ENCODE measurements at places on chromosomes 13 and 19.

- DNase-seq = no peak
These were observed 800 bp downstream of the ELL start for GRCh38 chr19:18520848-18521691.

DNA sequence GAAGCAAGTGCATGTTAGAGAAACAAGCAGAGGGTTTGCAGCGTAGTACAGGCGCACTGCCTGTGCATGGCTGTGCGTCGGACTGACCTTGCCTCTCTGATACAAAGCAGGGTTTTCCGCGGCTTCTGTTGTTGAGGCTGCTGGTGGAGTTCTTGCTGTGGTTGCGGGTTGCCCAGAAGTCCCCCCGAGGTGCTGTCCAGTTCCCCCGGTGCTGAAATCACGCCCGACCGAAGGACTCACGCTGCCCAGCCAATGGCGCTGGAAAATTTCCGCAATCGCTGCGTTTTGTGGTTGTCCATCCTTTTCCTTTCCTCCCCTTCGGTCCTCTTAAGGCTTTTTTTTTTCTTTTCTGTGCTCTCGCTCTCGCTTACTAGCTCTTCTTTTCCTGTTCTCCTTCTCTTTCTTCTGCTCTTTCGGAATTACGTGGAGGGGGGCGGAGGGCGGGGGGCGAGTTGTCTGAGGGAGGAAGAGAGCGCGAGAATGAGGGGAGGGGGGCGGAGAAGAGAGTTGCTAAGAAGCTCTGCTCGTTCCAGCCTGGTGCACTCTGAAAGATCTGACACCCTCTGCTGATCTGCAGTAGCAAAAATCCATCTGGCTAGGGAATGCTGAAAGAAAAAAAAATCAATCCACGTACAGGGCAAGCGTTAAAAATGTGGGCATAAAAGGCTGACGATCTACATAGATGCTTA is at the start of gene SLITRK1:
Gene SLITRK1, minus strand, starts transcription at position 558 of the 689 bp plus-strand sequence. CDS start 967 bp downstream, outside the sequence.
- no peak for DNase-seq

- no peak for DNase-seq
These were observed 235.9 kb downstream of the NHLRC3 start for GRCh38 chr13:39273953-39274738.

DNA sequence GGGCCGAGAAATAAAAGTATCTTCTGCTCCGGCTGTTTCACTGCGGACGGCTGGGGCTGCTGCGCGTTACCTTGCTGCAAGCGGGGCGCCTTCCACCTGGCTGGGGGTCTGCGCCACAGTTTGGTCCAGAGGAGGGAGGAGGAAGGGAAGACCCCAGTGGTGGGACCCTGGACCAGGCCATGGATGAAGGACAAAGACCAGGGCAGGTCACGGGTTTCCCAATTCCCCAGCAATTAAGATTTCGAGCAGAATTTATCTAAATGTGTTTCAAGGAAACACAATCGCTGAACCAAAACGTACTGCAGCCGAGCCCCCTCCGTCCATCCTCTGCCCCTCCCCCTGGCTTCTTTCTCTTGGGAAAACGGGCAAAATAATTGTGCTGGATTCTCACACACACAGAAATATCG is 2.9 kb downstream of the SOX1 start:
- DNase-seq = no peak

DNA sequence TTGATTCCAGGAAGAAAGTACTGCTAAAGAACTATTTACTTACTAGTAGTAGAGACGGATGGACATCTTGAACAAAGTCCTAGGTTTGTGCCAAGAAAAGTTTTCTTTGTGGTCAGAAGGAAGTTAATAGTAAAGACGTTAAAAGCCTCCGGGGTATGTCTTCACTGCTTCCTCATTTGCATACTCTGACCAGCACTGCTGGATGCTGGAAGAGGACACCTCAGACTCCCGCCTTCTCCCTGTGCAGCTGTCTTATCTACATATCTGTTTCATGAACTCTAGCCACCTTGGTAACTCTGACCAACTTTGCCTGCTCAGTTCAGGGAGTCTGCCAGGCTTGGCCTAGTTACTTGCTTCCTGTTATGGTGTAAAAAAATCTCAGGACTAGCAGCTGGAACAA is 1109.1 kb upstream of the MIR17HG start:
- DNase-seq = no peak

DNA sequence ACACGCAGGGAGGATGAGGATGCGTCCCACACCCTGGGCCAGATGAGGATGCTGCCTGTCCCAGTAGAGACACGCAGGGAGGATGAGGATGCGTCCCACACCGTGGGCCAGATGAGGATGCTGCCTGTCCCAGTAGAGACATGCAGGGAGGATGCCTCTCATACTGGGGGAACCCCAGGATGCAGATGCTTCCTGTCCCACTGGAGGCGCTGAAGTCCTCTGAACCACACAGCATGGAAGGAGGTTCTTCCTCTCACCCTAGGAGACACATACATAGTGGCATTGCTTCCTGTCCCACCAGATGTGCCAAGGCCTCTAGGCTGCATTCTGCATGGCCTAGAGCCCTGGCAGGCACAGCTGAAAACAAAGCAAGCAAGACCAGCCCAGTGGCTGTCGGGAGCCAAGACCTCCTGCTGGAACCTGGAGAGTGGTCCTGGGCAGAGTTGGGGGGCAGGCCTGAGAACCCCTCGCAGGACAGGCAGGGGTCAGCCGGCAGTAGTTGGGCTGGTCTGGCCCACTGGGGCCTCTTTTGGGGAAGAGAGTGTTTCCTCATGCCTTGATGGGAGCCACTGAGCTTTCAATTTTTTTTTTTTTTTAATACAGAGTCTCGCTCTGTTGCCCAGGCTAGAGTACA is 4.3 kb downstream of the HPN start:
- DNase-seq = no peak

GRCh38 chr19:48292798-48293197 is 22.9 kb downstream of the ZNF114 start:
- no peak for DNase-seq

GRCh38 chr13:112903071-112903577 is 65.9 kb upstream of the MCF2L start:
- DNase-seq = no peak

DNA sequence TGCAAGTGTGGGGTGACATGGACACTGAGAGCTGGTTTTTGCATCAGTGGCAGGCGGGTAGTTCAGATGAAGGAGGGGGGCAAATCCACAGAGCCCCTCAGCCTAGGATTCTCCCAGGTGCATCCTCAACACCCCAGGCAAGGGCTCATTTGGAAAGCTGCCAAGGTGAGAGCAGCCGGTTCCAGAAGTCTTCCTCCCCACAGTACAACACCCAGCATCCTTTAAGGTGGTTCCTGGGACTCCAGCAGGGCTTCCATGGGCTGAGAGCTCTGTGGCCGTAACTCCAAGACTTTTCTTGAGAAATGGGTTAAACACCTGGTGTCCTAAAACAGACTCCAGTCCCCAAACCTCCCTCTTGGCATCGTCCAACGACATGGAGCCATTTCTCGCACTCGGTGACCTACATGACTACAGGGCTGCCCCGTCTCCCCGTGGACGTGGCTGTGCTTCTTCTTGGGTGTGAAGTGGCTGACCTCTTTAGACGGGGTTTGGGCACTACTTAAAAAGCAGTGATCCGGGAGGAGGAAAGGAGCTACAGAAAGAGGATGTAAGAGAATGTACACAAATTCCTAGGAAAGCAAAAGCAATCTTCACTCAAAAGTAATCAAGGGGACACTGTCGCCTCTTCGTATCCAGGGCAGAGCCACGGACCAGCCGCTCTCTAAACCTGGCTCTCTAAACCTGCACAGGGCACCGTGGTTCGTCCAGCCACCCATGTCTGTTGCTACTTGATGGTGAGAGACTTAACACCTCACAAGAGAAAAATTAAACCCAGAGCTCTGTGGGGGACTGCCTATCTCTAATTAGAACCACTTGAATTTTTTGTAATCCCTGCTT is 25.5 kb downstream of the RANBP3 start:
- no peak for DNase-seq

- no peak for DNase-seq
These were observed 496.8 kb downstream of the TDRD3 start for GRCh38 chr13:60893801-60894200.

- no peak for DNase-seq
These were observed 22.0 kb downstream of the NOTCH3 start for GRCh38 chr19:15178629-15179308.

DNA sequence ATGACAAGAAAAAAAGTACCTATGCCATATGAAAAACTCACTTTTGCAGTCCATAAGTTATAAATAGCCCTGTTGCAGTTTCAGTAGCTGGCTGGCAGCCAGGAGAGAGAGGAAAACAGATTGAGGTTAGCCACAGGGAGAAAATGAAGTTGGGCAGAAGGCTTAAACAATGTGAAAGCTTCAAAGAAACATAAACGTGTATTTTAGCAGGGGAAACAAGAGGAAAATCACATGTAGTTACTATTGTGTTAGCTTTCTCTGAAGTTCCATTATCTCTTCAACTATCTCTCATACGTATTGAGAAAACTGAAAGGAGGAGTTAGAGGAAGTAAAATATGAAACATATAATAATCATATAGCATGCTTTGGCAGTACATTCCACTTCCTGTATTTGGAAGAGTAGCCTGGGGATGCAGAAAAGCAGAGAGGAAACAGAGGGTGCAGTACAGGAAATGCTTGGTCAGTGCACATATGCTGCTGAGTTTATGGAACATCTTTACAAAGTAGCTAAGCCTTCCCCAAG is 1551.1 kb downstream of the EFNB2 start:
- no peak for DNase-seq

- DNase-seq = no peak
These were observed 445.5 kb upstream of the SGCG start for GRCh38 chr13:22735011-22735995.

Data from thoracic aorta (tissue), 2 donors.